Aorta (tissue), 5 donors: ENCODE measurements at places on chromosomes 13 and 19. TPM values are rescaled to one million over a fixed set of nuclear protein-coding genes. Genes with fewer than 3 reads are reported as not detected.

LRP3 gene
- total RNA-seq, result 27.2 TPM

- DNase-seq, result peak; percentile 84
Measured at GRCh38 chr13:27953676-27954405, 15.3 kb downstream of the CDX2 start.

- DNase-seq, result no peak
Measured at GRCh38 chr13:24036115-24036514, 124.4 kb upstream of the SPATA13 start.

ZNF99 gene
- total RNA-seq, result 0.19 TPM

RPL36 gene
- 521 TPM for total RNA-seq

- DNase-seq, result no peak
Measured at GRCh38 chr13:97308735-97309429, 86.7 kb downstream of the MBNL2 start.

NKG7 gene
- total RNA-seq, result 6.7 TPM

DNA sequence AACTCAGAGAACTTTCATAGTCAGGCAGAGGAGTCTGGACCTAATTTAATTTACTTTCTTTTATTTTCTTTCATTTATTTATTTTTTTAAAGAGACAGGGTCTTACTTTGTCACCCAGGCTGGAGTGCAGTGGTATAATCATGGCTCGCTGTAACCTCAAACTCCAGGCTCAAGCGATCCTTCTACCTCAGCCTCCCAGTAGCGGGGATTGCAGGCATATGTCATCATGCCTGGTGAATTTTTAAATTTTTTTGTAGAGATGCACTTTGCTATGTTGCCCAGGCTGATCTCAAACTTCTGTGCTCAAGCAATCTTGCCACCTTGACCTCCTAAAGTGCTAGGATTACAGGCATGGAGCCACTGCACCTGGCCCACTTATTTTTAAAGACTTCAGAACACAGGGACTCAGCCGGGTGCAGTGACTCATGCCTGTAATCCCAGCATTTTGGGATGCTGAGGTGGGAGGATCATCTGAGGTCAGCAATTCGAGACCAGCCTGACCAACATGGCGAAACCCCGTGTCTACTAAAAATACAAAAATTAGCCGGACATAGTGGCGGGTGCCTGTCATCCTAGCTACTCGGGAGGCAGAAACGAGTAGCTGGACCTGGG, 50.6 kb downstream of the KLF5 start:
- no peak for DNase-seq

TEX29 gene
- 0.96 TPM for total RNA-seq
